ENCODE measurements at places on chromosomes 2 and 18.

DNA sequence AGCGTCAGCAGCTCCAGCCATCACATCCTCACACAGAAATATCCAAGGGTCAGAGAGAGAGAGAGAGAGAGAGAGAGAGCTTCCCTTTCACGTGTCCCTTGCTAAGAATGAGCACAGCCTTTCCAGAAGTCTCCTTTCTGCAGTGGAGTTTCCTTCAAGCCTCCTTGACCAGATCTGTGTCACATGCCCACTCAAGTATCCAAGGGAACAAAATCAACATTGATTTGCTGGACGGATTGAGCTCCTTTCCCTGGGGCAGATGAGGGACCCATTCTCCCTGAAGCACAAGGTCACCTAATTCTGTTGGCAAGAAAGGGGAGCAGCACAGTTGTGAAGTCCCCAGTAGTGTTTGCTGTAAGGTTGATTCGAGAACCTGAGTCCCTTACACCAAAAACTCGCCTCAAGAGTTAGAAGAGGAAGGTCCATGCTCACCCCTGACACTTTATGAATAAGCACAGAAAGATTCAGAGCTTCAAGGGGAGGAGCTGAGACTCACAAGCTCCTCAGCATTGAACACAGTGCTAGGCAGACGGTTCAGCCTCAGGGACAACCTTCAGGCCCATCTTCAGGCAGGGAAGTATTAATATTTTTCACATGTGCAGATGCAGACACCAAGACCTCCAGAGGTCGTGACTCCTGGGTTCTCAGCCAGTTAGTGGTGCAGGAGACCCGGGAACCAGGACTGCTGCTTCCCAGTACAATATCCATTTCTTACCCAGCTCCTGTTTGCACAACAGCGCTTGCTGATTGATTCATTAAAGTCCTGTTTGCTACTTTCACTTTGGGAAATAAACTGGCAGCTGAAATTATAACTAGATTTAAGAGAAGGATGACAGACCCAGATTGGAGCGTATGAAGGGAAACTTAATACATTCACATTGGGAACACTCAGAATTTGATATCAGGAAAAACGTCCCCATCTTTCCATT is 38.2 kb upstream of the MARCO start:
- no peak for DNase-seq

DNA sequence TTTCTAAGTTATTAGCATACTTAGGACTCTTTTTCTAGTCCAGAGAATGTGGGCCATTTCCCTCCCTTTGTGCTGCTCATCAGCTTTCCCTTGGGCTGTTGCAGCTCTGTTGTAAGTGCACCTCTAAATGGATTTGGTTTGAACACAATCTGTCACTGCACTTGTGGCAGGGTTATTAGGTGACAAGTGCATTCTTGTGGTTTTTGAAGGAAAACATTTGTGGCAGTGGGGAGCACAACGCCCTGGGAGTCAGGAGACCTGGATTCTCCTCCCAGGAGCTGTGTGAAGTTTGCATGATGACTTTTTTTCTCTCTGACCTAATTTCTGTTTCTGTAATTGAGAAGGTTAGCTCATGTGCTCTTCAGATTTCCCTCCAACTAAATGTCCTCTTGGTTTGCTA is 630.9 kb upstream of the FAM98A start:
- DNase-seq: no peak

GRCh38 chr2:6863792-6864191 is 1.9 kb downstream of the CMPK2 start:
- DNase-seq: no peak

GRCh38 chr2:124649001-124649400 is 623.9 kb downstream of the CNTNAP5 start:
- DNase-seq: no peak

DNA sequence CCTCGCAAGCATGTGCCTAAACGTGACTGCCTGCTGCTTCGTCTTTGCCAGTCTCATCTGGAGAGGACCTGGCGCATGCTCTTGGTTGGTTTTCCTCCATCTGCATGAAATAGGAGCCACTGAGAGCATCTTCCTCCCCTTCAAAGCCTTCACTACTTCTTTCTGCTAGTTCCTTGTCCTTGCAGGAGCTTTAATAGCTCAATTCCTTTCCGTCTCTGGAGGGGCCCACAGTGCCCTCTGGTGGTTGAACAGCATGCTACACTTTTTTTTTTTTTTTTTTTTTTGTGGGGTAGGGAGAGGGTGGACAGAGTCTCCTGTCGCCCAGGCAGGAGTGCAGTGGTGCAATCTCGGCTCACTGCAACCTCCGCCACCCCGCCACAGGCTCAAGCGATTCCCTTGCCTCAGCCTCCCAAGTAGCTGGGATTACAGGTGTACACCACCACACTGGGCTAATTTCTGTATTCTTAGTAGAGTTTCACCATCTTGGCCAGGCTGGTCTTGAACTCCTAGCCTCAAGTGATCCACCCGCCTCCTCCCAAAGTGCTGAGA is 59.6 kb downstream of the SP110 start:
- no peak for DNase-seq

DNA sequence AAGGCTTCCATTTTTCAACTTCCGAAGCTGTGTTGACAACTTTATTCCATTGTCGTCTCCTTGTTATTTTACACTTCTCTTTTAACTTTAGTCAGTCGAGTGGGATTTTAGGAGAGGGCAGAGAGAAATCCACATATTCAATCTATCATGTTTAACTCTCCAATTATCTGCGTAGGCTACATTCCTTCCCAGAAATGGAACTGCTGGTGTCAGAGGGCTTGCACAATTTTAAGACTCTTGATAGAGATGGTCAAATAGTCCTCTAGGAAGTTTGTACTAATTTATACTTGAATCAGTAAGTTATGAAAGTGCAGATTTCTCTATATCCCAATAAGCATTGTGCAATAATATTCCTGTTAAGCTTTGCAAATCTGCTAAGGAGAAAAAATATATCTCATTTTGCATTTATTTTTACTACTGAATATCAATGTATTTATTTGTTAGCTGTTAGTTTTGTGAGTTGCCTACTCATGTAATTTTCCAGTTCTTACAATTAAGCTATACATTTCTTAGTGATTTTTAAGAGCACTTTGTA is 95.6 kb downstream of the CYP26B1 start:
- DNase-seq: no peak
